ENCODE measurements at places on chromosomes 12 and 14. TPM values are rescaled to one million over a fixed set of nuclear protein-coding genes. Genes with fewer than 3 reads are reported as not detected.

GRCh38 chr12:2049604-2050540 is 2.9 kb upstream of the CACNA1C start:
- no peak for DNase-seq

GRCh38 chr14:104651876-104652260 is 37.5 kb upstream of the INF2 start:
- peak; percentile 14 for DNase-seq

DNA sequence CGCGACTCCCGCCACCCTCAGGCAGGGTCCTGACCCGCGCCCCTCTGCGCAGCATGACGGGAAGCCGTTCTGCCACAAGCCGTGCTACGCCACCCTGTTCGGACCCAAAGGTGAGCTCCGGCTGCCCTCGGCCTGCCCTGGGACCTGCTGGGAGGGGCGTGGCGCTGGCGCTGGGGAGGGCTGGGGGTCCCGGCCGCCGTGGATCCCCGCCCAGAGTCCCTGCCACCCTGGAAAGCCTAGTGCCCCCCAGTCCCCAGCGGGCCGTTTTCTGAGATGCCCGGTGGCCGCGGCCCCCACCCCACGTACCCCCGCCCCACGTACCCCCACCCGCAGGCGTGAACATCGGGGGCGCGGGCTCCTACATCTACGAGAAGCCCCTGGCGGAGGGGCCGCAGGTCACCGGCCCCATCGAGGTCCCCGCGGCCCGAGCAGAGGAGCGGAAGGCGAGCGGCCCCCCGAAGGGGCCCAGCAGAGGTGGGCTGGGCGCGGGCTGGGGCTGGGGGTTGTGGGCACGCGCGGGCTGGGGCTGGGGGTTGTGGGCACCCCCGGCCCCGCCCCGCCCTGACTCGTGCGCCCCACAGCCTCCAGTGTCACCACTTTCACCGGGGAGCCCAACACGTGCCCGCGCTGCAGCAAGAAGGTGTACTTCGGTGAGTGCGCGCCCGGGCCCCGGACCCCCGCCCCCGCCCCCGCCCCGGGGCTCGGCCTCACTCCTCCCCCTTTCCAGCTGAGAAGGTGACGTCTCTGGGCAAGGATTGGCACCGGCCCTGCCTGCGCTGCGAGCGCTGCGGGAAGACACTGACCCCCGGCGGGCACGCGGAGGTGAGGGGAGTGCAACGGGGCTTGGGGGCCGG is 4.0 kb downstream of the CRIP2 start:
- DNase-seq: no peak

GRCh38 chr14:91317381-91318308 is 73.1 kb upstream of the GPR68 start:
- peak; percentile 90 for DNase-seq

DNA sequence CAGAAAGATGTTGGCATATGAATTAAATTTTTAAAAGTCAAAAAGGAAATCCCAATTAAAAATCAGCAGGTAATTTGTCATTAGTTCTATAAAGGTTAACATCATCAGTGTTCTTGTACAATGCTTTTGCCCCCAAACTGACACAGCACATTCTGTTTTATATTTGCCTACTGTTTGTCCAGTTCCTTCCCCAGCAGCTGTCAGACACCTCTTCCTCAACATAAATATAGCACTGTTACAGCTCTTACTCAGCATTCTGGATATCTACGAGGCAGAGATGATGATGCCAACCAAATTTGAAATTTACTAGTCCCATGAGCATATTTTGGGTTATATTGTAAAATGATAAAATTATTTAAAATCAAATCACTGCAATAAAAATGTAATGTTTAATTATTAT is 124.6 kb downstream of the SINHCAF start:
- DNase-seq: no peak

Gene AKAP3
- total RNA-seq: 3.0 TPM
